ENCODE measurements at places on chromosomes 12 and 14. TPM values are rescaled to one million over a fixed set of nuclear protein-coding genes. Genes with fewer than 3 reads are reported as not detected.

DNA sequence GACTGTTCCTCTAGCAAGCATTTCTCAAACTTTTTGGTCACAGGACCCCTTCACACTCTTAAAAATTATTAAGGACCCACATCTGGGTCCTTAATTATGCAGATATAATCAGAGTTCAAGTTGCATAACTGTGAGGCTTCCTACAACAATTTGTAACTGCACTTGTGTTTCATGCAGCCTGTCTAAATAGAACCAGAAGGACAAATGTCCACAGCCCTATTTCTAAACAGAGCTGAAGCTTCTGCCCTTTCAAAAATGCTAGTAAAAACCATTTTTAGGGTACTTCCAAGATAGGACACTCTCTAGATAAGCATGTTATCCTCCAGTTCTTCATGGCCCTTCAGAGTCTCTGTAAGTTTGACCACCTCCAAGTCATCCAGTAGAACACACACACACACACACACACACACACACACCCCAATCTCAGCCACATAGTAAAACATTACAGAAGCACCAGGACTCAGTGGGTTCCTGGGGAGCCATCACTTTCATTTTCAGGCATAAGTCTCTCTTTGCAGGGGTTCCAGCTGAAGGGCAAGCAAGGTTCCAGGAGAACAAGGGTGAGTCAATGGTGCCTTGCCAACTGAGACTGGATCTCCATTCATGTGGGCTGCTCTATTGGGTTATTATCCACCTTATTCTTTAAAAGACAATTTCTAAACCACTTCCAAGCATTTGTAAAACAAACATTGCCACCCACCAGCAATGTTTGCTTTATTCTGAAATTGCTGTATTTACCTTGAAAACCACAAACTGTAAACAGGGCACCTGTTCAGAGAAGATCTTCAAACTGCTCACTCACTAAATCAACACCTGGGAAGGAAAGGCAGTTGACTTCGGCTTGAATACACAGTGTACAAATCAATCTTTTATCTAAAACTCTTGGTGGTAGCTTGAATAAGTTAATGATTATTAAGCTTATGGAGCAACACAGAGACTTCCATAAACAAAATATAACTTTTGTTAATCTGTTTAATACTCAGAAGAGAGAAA, 64.1 kb downstream of the ITPR2 start:
- DNase-seq: peak; percentile 50

The PRPF40B gene
- 4.9 TPM for total RNA-seq

DNA sequence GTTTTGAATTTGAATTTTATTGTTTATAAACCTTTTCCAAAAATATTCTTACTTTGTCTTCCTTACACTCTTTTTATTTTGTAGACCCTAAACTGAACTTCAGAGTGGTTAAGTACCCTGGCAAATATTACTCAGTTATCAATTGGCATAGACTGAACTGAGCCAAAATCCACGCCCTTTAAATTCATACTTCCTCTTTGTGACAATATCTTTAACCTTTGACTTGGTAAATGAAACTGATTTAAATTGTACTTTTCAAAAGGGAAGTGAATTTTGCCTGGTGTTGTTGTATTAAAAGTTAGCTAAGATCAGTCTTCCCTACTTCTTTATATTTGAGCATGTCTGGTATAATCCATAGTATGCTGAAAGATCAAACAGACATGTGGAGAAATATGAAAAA, 184.3 kb upstream of the USP15 start:
- no peak for DNase-seq

The CACNA1C gene
- total RNA-seq: 0.71 TPM

DNA sequence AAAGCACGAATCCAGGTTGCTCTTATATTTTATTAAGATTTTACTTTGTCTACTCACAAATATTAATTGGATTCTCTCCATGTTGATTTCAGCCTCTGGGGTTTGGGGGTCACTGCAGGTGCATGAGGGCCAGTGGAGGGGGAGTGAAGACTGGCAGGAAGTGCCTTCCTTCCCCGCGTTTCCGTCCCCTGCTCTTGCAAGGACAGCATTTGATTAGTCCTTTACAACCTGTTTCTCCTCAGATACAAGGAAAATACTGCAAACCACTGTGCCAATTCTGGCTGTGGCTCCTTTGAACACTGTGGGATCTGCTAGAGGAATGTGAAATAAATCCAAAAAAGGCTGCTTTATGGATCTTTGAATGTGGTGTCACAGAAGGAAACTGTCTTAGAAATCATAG, 291.8 kb downstream of the ETNK1 start:
- DNase-seq: no peak

The CD163L1 gene
- 10.3 TPM for total RNA-seq

GRCh38 chr14:86539361-86540070, 1009.6 kb downstream of the FLRT2 start:
- DNase-seq: no peak

GRCh38 chr12:97313471-97314190, 149.0 kb upstream of the RMST start:
- no peak for DNase-seq

The PARP2 gene
- total RNA-seq: 17.0 TPM

- DNase-seq: no peak
Measured at GRCh38 chr12:8590842-8591545, 21.7 kb downstream of the AICDA start.

- DNase-seq: no peak
Measured at GRCh38 chr12:120496413-120497340, 764 bp downstream of the DYNLL1 start.

- no peak for DNase-seq
Measured at GRCh38 chr12:117805865-117806264, 162.9 kb downstream of the KSR2 start.

- DNase-seq: no peak
Measured at GRCh38 chr12:93102744-93103143, 173.6 kb upstream of the EEA1 start.

DNA sequence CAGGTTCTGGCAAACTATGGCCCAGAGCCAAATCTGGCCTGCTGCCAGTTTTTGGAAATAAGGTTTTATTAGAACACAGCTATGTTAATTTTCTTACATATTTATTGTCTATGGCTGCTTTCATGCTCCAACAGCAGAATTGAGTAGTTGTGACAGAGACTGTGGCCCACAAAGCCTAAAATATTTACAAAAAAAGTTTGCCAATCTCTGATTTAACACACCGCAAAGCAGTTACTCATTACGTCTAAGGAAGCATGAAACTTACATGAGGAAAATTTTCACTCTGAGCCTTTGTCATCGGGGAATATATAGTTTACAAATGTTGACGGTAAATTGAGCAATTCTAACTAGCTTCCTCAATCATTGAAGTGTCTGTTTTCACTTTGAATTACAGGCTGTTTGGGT, 96.5 kb downstream of the UNC79 start:
- no peak for DNase-seq

The MANSC4 gene
- 0.14 TPM for total RNA-seq

- DNase-seq: no peak
Measured at GRCh38 chr14:105486974-105487448, 325 bp downstream of the CRIP1 start.

Measured in thymus (tissue), 14 donors.